ENCODE measurements at places on chromosomes 2 and 18.

GRCh38 chr18:70260683-70261082 is 28.2 kb upstream of the SOCS6 start:
- DNase-seq: no peak

DNA sequence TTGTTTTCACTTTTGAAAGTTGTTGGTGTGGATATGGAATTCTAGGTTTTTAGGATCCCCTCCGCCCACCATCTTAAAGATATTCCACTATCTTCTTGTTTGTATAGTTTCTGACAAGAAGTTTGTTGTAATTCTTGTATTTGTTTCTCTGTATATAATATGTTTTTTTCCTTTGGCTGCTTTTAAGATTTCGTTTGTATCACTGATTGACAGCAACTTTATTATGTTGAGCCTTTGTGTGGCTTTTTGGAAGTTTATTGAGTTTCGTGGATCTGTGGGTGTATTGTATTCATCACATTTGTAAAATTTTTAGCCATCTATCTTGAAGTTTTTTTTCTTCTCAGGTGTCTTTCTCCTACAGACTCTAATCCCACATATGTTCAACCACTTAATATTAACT is 200.1 kb downstream of the MCFD2 start:
- no peak for DNase-seq

GRCh38 chr2:38116762-38117161 is 40.8 kb upstream of the CYP1B1 start:
- no peak for DNase-seq

DNA sequence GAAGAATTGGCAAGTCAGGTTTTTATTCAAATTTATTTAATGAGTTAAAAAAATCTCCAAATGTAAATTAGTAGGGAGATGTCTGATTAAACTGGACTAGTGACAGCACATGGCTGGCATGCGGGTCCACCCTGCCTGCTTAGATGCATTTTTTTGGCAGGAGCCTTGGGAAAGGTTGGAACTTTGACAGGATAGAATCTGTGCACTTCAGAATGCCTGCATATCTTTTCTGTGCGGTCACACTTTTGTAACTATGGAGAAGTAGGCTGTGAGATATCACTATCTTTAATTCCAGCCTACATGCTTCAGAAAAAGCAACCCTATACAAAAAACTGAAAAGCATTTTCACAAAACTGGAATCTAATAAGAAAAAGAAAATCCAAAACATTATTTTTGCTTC is 317.8 kb downstream of the MBD2 start:
- no peak for DNase-seq

DNA sequence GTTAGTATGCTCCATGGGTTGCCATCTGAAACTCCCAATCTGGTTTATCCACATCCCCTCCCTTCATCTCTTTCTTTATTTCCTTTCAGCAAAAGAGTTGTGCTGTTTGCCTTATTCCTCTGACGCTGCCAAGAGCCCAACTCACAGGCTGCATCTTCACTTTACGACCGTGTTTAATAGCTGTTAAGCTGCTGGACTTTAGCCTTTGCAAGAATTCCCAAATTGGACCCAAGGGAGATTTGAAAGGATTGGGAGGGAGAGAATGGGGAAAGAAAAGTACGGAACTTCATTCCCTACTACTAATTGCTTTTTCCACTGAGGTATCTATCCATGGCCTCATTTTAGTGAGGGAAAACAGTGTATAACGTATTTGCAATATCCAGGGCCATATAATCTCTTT is 263.4 kb upstream of the MEIS1 start:
- DNase-seq: no peak

DNA sequence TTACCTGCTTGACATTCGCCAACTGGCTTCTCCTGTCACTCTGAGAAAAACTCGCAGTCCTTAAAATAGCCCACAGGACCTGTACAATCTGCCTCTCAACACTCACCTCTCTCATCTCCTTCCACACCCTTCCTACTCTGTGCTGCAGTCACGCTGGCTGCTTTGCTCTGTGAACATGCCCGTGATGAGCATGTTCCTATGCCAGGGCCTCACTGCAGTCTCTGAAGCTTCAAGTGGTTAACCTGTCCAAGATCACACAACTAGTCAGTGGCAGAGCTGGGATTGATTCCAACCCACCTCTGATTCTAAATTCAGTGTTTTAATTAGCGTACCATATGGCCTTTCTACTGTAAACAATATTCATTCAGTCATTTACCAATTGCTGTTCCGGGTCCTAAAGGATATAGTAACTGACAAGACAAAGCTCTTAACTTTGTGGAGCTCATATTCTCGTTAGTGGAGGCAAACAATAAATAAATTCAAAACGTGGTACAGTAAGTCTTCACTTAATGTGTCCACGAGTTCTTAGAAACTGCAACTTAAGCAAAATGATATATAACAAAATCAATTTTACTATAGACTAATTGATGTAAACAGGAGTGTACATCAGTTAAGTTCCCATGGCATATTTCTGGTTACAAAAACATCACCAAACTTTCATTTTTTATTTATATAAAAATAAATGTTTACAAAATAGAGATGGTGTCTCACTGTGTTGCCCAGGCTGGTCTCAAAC is 38.9 kb upstream of the FBXO11 start:
- no peak for DNase-seq
